ENCODE measurements at places on chromosomes 2 and 18.

DNA sequence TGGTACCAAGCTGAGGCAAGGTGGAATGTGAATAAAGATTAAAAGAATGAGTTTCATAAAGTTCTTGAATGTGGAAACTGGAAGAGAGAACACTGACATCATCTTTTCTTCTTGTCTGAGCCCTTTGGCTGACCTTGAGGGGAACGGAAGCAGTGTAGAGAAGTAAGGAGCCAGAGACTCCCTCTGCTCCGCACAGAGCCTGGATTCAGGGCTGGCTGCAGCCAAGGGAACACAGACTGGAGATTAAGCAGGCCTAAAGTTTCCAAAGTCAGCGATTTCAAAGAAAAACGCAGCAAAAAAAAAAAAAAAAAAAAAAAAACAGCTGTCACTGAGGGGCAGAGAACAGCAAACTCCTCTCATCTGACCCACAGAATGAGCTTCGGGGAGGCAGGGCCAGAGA is 19.3 kb upstream of the ALK start:
- DNase-seq, result no peak

DNA sequence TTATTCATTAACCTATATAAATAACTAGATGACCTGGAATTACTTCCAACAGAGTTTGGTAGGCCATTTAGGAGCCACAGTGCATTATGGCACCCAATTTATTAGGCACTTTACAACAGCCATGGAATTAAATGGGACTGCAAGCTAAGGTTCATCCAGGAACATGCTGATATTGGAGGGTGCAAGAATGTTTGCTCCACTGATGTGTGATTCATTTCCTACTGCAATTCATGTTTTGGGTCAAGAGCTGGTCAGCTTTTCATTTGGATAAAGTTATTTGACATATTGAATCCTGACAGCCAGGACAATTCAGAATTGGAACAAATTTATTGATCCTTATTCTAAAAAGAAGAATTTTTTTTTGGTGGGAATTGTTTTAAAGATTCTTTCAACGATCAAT is 11.8 kb upstream of the LYPD1 start:
- no peak for DNase-seq

DNA sequence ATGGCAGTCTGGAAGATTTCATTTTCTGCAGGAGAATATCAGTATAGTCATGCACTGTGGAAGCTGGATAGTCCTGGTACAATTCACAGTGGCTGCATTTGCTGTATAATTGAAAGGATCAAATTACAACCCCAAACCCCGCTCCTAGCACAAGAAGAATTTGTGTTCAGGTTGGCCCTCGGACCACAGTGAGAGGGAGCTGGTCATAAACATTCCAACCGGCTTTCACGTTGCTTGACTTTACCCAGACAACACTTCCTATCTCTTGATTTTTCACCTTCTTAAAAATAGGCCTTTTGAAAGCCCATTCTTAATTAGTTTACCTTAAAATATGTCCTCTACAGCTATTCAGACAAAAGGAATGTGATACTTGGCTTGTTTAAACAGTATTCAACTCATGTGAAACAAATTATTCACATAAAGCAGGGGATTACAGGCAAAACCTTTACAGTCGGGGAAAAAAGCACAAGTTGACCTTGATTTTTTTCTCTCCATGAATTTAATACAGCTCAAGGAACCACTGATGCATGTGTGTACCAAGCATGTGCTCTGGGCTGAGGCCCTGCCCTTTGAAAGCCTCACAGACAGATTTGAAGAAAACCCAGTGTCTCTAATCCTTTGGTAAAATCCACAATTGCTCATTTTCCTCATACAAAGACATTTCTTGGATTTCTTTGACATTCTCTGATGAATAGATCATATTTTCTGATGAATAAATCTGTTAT is 143.0 kb upstream of the SOX11 start:
- DNase-seq, result no peak

GRCh38 chr2:95343429-95344214 is 46.5 kb downstream of the KCNIP3 start:
- DNase-seq, result no peak

GRCh38 chr18:74128159-74128558 is 19.5 kb downstream of the FBXO15 start:
- no peak for DNase-seq
